ENCODE measurements at places on chromosomes 2 and 18. TPM values are rescaled to one million over a fixed set of nuclear protein-coding genes. Genes with fewer than 3 reads are reported as not detected.

The STAT4 gene
- 5.7 TPM for total RNA-seq

The UBXN2A gene
- 17.9 TPM for total RNA-seq

The CDCA7 gene
- total RNA-seq, result 1.8 TPM

The EMX1 gene
- total RNA-seq, result not detected

The NT5C1B gene
- not detected for total RNA-seq

The ERMN gene
- 1.9 TPM for total RNA-seq

The HOXD13 gene
- 1.1 TPM for total RNA-seq

The AOX1 gene
- total RNA-seq, result 567 TPM

The CACNB4 gene
- 2.6 TPM for total RNA-seq

The TEKT4 gene
- not detected for total RNA-seq

The ADD2 gene
- 2.9 TPM for total RNA-seq

The CYP27A1 gene
- total RNA-seq, result 29.9 TPM

The ACVR2A gene
- 32.4 TPM for total RNA-seq

The ACSL3 gene
- 81.8 TPM for total RNA-seq

The SOX11 gene
- not detected for total RNA-seq

The VPS54 gene
- 27.1 TPM for total RNA-seq

The FAM228A gene
- total RNA-seq, result 2.2 TPM

The GALNT14 gene
- total RNA-seq, result 0.66 TPM
